ENCODE measurements at places on chromosomes 1 and 21.
A peak's percentile ranks its signal among the peaks of the same experiment; 100 is the strongest.

DNA sequence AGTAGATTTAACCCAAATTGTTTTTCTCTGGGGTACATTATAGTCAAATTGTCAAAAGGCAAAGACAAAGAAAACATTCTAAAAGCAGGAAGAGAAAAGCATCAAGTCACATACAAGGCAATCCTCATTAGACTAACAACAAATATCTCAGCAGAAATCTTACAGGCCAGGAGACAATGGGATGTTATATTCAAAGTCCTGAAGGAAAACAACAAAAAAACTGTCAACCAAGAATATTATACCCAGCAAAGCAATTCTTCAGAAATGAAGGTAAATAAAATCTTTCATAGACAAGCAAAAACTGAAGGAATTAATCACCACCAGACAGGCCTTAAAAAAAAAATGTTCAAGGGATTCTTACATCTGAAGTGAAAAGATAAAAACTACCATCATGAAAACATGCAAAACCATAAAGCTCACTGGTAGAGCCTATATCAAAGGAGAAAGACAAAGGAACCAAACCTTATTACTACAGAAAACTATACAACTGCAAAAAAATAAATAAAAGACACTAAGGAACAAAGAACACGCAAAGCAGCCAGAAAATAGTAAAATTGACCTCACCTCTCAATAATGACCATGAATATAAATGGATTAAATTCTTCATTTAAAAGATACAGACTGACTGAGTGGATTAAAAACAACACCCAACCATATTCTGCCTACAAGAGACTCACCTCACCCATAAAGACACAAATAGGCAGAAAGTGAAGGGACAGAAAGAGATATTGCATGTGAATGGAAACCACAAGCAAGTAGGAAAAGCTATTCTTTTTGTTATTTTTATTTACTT, 113.8 kb upstream of the ZC3H11B start:
- no peak for DNase-seq

GRCh38 chr21:24894324-24894723, 713.0 kb downstream of the MRPL39 start:
- DNase-seq, result no peak

DNA sequence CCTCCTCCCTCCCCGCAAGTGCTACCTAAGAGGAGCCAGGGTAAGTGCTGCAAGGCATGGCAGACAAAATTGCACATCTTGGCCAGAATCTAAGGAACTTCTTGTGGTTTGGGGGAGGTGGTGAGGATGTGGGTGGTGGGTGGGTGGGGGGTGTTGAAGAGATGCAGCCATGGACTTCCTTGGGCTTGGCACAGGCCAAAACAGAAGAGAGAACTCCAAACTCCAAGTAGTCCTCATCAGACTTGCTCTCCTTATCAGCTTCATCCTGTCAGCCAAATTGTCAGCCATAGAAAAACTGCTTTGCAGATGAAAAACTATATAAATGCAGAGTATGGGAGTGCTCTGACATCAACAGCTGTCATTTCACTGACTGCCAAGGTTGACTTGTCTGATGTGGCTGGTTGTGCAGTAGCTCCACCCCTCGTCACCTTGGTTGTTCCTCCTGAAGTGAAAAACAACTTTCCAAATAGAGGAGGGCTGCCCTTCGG, 7.1 kb downstream of the AMIGO1 start:
- peak; percentile 53 for DNase-seq

GRCh38 chr1:15249081-15249480, 2.1 kb downstream of the FHAD1 start:
- DNase-seq, result peak; percentile 18

- DNase-seq, result no peak
These were observed 82.2 kb upstream of the ABCD3 start for GRCh38 chr1:94335950-94336349.

DNA sequence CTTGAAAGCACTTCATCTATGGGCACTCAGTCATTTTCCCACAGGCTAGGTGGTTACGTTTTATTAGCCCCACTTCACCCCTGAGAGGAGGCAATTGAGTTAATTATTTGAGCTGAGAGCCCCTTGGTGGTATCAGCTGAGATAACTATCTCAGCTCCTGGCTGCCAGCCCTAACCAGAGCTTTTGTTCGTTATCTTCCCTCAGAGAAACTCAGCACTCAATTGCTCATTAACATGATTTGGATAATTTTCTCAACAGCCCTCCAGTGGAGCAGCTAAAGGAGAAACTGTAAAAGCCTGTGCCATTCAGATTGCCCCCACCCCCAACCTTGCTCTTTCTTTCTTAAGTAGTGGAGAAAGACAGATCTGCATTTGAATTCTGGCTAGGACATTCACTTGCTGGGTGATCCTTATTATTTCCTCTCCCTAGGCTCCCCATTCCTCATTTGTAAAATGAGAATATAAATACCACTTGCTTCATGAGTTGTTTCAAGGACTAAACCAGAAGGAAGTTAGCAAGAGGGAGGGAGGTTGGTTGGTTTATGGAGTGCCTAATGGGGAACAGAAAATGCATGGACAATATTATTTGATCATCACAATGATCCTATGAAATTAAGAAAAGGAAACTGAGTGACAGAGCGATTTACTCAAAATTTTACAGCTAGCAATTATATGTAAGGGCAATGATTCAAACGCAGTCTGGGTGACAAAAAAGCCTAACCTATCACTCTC, 218.7 kb upstream of the FGGY start:
- no peak for DNase-seq

- DNase-seq, result no peak
These were observed 8.5 kb upstream of the GNB1 start for GRCh38 chr1:1899266-1899966.

Data from activated CD4-positive, alpha-beta T cell treated with anti-CD3 and anti-CD28 coated beads for 4 hours (primary cell).